ENCODE measurements at places on chromosomes 4 and X.

DNA sequence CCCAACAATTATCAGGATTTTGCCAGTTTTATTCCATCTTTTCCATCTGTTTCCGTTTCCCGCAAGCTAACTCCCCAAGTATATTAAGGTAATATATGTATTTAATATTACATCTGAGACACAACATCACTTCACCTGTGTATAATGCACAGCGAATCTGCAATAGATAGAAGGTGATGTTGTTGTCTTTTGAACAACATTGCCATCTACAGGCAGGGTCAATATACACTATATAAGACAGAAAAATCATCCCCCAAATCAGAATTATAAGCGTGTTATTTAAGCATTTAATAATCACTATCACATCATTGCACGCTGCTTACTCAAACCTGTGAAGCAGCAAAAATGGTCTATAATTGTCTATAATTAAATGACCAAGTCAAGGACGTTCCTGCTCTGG, 1115.5 kb downstream of the NLGN4X start:
- DNase-seq: no peak

DNA sequence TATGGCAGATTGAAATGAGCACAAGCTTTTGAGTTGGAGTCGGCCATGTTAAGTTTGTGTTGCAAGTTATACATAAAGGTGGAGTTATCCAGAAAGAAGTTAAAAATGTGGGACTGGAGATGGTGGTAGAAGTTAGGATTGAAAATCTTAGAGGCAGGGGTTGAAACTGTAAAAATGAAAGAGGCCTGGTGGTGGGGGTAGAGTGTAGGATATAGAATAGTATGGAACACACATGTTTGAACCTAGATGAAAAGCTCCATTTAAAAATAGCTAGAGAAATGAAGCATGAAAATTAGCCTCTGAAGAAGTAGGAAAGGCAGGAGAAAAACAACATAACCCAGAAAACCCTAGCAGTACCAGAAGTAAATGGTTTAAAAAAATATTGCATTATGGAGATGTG, 131.8 kb upstream of the ENPEP start:
- DNase-seq: no peak

GRCh38 chr4:81714291-81714690, 242.6 kb upstream of the RASGEF1B start:
- no peak for DNase-seq

DNA sequence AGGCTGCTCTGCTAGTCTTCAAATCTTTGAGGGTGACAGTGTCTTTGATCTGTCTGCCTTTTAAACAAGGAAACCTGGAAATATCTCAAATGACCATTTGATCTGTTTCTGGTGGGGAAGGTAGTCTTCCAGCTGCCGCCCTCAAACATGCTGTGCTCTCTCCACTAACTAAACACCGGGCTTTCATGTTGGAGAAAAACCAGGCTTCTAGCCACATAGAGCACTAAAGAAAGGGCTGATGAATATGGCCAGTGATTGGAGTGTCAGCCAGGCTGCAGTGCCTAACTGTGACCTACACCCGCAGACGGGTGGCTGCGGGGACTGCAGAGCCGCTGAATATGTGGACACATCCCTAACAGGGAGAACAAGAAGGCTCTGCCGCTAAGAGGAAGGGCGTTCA, 85.9 kb downstream of the UNC5C start:
- DNase-seq: no peak

GRCh38 chrX:137062915-137063617, 29.3 kb upstream of the GPR101 start:
- no peak for DNase-seq

DNA sequence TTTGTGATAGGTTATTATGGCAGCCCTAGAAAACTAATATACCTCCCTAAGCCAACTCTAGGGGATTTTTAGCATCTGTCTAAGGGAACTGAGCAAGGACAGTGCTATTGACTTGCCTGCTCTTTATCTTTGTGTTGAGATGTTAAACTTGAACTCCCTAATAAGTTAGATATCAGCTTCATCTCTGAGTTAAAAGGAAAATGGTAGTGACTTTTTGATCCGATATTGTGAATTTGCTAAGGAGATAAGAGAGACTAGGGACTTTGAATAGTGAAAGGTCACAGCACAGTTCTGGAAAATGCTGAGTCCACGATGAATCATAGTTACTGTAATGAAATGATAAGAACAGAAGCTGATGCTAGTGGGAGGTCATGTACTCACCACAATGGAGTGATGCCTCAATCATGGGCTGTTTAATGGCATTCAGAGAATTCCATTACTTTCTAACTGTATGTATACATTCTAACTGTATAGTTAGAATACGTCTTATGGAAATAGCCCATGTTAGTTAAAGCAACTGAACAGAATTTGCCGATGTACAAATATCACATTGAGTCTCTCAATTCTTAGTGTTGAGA, 147.2 kb downstream of the GLRA3 start:
- no peak for DNase-seq

DNA sequence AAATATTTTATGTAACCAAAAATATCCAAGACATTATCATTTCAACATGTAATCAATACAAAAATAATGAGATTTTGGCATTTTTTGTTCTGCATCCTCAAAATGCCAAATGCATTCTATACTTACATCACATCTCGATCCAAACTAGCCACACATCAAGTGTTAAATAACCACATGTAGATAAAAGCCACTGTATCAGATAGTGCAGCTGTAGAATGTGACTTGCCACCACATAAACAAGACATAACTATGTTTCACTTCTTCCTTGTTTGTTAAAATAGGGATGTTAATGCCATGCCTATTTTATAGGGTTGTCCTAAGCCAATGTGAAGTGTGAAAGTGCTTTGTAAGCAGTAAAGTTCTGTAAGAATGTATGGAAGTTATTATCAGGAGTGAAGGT, 20.9 kb downstream of the INTS6L start:
- no peak for DNase-seq

DNA sequence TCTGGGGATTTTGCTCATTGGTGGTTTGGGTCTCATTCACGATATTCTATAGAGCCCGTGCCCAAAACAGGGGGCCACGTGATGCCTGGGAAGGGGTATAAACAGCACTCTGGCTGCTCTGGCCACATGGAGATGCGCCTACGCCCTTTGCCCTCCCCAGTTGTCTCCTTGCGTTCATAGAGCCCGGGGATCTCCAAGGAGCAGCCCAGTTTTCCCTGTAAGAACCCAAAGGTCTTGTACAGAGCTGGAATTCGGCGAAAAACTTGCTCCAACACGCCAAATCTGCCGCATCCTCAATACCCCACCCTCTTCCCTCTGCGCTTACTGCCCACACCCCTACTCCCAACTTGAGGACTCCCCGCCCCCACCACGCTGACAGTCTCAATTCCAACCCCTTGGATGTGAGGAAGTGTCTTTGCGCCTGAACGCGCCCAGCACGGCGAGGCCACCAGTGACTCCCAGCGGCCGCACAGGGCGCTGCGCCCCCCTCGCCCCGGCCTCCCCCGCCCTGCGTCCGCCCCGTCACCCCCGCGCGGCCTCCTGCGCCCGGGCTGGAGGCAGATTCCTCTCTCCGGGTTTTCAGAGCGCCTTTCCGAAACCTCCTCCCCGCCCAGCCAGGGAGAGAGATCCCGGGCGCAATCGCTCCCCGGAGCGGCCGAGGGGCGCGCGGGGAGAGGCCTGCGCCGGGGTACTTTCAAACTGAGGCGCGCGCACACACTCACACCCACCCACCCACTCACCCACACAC, at the start of gene NHS:
Gene NHS, plus strand, starts transcription at position 582 of the 748 bp plus-strand sequence. CDS start 558 bp downstream, outside the sequence.
- no peak for DNase-seq

DNA sequence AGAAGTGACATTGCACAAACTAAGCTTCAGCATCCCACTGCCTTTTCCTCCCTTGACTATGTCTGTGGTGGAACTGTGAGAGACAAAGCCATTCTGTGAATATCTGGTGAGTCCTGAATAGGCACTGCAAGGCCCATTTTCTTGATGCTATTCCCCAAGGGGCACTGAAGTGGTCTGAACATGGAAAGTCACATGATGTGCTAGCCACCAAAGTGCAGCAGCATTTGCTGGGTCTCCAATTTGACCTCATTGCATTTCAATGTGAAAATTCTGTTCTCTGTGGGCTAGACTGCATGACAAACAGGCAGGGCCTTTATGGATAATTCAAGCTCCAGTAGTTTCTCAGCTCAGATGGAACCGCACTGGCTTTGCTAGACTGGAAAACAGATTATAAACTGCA, 627.4 kb upstream of the BOD1L1 start:
- no peak for DNase-seq

- DNase-seq: no peak
These were observed 242.9 kb upstream of the PITX2 start for GRCh38 chr4:110865611-110866259.

GRCh38 chrX:9279234-9279544, 185.7 kb upstream of the TBL1X start:
- DNase-seq: no peak

GRCh38 chr4:23001478-23001877, 308.7 kb downstream of the GBA3 start:
- no peak for DNase-seq

DNA sequence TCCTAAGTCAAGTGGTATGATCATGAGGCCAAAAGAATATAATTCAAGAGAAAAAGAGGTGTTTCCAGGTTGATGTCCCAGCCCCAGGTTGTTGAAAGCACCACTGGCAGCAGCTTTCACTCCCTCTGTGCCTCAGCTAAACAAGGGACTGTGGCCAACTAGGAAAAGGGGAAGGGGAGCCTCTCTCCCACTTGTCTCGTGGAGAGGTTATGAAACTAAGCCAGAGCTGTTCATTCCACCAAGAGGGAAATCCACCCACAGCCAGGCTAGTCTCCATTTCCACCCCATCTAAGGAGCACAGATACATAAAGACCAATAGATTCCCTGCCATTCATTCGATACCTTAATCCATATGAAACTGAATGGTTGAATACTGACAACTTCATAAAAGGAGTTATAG, 8.1 kb downstream of the ANXA5 start:
- DNase-seq: no peak

DNA sequence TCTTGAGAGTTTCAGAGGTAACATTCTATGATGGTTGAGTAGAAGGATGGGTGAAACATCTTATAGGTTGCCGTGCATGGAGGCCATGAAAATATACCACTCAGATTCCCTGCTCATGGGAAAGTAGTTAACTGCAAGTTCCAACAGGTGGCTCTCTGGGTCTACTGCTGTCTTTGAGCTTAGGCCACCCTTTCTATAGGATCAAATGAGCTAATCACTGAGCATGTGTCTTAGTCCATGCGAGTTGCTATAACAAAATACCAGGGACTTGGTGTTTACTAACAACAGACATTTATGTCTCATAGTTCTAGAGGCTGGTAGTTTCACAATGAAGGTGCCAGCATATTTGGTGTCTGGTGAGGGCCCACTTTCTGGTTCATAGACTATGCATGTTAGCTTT, 144.8 kb upstream of the UNC5C start:
- DNase-seq: no peak
